ENCODE measurements at places on chromosomes 11 and 22. TPM values are rescaled to one million over a fixed set of nuclear protein-coding genes. Genes with fewer than 3 reads are reported as not detected.

PGA5 gene
- not detected for total RNA-seq

- DNase-seq: no peak
Observed at GRCh38 chr11:120273432-120273831, 33.5 kb downstream of the POU2F3 start.

DNA sequence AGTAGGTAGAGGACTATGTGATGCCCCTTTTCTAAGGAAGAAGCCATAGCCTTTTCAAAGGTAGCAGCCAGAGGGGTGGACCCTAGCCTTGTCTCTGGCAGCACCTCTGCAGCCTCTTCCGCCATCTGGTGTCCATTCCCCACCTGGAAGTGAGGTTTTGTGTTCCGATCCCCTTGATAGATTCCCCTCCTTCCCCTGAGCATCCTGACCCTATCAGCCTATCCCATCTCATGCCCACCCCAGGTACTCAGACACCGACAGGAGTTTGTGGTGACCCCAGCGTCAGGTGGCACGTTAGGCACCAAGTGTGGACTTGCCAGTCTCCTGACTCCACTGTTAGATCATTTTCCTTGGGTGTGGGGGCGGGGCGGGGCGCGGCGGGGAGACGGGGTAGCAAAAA is 398 bp upstream of the FAM89B start:
- no peak for DNase-seq

ATP6V1E1 gene
- 147 TPM for total RNA-seq

DNA sequence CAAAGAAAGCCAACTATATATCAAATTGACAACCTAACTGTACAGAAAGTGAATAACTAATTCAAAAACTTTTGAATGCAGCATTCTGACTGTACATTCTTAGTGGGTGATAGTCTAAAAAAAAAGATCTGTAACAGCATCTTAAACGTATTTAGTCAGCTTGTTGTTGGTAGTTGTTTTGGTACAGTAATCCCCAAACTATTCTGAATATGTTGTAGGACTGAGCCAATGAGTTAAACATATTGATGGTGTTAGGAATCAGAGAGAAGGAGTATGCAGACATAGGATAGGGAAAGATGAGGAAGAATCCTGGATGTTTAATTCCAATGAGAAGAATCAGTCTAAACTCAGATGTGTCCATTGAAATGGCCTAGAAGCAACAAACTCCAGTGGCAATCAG is 41.9 kb upstream of the KIRREL3 start:
- DNase-seq: no peak

DNA sequence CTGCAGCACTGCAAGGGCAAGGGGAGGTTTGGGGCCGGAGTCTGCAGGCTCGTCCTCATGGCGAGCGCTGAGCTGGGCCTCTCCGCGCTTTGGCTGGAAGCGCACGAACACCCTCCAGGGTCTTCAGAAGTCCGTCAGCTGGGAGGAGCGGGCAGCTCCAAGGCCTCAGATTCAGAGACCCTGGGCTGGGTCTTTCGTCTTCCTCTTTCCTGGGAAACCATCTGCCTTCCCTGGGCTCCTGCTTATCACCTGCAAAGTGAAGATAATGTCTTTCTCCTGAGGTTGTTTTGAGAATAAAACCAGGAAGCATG is 525.6 kb downstream of the BRD1 start:
- DNase-seq: no peak

HOATZ gene
- total RNA-seq: 2.7 TPM

DLG2 gene
- total RNA-seq: 2.9 TPM

DNA sequence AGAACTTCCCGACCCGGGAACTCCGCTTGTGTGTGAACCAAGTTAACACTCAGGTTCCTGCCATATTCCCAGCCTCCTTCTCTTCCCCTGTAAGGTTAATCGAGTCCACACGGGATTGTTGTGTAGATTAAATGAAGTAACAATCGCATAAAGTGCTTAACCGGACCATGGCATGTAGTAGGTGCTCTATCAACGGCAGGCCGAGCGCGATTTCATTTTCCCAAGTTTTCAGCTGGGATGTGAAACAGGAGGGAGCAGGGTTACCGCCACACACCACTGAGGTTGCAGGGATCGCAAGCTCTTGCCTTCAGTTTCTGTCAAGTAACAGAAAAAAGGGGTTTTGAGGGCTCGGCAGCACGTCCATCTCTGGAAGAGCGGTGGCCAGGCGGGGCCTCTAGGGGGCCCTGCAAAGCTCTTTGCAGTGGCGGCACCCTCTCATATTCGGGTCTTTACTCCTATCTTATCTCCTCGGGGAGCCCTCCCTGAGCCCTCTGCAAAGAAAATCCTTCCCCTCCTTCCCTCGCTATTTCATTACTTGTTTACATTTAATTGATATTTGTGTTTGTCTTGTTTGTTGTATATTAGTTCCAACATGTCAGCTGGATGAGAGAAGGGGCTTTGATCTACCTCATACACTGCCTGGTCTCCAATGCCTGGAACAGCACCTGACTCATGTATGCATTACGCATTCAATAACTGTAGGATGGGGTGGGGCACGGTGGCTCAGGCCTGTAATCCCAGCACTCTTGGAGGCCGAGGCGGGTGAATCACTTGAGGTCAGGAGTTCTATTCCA is 816 bp upstream of the PLEKHA7 start:
- DNase-seq: no peak

- no peak for DNase-seq
Observed at GRCh38 chr11:70126494-70126893, 48.4 kb downstream of the ANO1 start.

DNA sequence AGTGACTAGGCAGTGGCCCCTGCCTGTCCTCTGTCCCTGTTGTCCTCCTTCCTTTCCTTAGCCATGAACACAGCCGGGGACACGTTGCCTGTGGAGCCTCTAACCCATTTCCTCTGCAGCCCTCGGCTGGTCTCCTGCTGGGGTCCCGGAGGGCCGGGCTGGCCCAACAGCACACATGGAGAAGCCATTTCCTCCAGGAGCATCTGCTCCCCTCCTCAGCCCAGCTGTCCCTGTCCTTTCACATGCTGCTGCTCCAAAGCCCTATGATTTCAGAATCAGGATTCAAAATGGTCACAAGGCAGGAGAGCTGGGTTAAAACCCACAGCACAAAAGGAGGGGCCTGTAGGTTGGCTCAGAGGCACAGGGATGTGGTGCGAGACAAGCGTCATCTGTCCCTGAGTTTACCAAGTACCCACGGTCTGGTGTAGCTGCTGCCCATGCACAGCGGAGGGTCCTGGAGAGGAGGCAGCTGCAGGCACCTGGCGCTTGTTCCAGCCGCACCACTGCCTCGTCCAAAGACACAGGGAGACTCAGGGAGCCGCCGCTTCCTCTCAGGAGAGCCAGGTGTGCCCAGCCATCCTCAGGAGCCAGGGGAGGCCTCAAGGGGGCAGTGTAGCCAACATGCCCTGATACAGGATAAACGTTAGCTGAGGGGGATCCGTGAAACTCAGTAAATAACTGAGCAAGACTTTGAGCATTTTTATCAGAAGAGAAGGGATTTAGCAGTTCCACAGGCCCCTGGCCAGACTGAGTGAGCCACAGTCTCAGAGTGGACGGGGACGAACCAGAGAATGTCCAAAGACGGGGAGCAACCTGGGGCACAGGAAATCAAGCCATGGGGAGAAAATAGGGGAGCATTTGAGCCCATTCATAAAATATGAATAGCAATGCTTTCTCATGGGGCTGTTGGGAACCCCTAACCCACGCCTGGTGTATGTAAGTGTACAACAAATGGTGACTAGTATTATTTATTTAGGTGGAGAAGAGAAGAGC is 3.9 kb upstream of the VSIG10L2 start:
- DNase-seq: no peak

DNA sequence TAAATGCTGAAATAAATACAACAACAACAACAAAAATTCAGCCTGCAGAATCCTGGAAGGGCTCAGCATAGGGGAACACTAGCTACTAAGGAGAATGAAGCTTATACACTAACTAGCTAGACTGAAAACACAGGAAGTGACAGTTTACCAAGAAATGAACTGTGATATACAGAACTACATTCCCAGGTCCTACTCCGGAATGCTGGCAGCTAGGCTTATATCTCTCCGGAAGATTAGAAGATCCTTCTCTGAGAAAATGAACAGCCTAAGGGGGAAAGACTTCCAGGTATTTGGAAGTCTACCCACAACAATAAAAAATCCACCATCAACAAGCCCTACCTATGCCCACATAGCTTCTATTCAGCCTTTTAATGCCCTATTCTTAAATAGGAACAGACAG is 31.0 kb downstream of the CCDC34 start:
- DNase-seq: no peak

CCND1 gene
- total RNA-seq: 2.9 TPM

ASPHD2 gene
- total RNA-seq: not detected

DNA sequence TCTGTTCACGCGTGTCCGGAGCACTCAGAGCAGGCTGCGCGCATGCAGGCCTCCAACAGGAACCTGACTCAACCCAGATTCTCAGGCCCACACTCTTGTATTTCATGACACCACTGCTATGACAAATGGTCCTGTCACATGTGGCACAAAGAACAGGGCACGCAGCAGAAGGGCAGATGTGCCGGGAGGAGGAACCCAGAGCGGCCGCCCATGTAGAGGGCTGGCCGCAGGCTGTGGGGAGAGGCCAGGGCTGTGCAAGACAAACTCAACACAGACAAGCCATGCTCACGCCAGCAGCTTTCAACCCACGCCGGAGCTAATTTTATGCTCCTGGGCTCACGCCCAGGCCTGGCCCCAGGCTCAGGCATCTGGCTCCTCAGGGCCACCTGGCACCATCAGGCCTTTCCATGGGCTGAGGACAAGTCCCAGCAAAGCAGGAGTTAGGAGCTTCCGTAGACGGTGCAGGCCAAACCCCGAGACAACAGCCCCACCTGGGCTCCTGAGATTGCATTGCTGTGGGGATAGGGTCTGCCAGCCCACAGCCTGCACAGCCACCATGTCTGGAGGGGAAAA is 40.0 kb downstream of the DUSP8 start:
- DNase-seq: no peak

DNA sequence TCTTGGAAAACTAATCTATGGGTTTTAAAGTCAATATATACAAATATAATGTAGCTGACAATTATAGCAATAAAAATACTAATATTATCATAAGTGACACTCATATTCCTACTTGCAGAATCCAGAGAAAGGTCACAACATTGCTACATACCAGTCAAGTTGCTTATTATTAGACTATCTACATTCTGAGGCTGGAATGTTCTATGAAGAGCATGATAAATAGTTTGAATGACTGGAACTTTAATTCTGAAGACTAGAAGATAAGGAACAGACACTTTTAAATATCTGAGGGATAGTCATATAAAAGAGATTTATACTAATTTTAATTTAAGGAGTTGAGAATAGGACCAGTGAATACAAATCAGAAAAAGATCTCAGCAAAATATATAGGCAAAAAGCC is 146.0 kb downstream of the GUCY1A2 start:
- no peak for DNase-seq

DYNC2H1 gene
- total RNA-seq: 24.8 TPM

DNA sequence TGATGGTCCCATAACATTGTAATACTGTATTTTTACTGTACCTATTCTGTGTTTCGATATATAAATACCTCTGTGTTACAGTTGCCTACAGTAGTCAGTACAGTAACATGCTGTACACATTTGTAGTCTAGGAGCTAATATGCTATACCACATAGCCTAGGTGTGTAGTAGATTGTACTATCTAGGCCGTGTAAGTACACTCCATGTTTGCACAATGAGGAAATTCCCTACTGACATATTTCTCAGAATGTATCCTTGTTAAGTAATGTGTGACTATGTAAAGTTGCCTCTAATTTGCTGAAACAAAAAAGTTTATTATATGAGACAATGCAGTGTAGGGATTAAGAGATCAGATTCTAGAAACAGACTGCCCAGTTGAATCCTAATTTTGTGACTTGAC is 21.3 kb downstream of the CAPRIN1 start:
- DNase-seq: no peak

- DNase-seq: peak; percentile 5
Observed at GRCh38 chr22:44427611-44428470, 70.2 kb downstream of the RTL6 start.

MMP7 gene
- 13.8 TPM for total RNA-seq

DDB1 gene
- total RNA-seq: 87.9 TPM

DNA sequence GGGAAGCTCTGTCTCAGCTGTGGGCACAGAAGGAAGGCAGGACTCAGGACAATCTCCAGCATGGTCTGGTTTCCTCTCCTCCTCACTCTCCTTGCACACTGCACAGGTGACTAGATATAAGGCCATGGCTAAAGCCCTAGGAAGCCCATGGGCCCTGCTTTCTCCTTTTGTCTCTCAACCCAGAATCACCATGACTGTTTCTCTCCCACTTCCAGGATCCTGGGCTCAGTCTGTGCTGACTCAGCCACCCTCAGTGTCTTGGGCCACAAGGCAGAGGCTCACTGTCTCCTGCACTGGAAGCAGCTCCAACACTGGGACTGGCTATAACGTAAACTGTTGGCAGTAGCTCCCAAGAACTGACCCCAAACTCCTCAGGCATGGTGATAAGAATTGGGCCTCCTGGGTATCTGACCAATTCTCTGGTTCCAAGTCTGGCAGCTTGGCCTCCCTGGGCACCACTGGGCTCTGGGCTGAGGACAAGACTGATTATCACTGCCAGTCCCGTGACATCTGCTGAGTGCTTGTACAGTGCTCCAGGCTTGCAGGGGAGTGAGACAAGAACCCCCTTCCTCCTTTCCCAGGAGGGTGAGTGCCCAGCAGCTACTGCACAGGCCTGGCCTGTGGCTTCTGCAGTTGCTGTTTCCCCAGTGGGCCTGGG is 104.0 kb upstream of the TOP3B start:
- no peak for DNase-seq

GRCh38 chr11:67277231-67277961 is 11.1 kb downstream of the GRK2 start:
- DNase-seq: peak; percentile 80

DNA sequence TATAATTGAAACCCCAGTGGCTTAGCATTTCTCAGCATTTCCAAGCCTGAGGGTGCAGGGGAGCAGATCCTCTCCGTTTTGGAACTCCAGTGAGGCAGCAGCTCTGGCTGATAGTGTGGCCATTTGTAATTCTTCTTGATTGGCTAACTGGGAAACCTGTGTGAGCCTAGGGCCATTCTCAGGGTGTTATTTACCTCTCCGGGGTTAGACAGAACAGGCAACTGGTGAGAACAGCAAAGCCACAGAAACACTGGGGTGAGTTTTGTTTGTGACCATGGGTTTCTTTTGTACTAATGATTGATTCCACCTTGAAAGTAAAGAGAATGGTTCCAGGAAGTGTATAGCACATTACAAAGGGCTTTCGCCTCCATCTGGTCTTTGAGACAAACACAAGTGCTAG is 2.4 kb upstream of the OR4X2 start:
- no peak for DNase-seq

GRCh38 chr22:35690001-35690400 is 27.7 kb upstream of the APOL5 start:
- no peak for DNase-seq

API5 gene
- total RNA-seq: 62.1 TPM

DNA sequence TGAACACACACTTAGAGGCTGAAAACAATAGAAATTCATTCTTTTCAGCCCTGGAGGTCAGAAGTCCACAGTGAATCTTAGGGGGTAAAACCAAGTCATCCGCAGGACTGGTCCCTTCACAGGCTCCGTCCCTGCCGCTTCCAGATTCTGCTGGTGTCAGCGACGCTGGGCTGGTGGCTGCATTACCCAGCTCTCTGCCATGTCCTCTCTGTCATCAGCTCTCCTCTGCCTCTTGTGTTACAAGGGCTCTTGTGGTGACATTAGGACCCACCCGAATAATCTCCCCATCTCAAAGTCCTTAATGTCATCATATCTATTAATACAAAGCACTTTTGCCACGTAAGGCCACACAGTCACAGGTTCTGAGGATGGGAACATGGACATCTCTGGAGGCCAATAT is 47.7 kb upstream of the ANO1 start:
- DNase-seq: no peak

MUC2 gene
- total RNA-seq: not detected

GRCh38 chr11:22042081-22042480 is 150.8 kb upstream of the ANO5 start:
- DNase-seq: no peak

GRCh38 chr11:118530683-118531596 is at the start of gene TMEM25:
Gene TMEM25 (plus strand): TSS chr11:118531192. CDS start chr11:118531802, 610 bp downstream.
- peak; percentile 75 for DNase-seq

Measured in uterus (tissue), 4 donors.